HL-60 (cell line): ENCODE measurements at places on chromosomes 2 and 18.

GRCh38 chr18:75247611-75248421 is 37.2 kb downstream of the TSHZ1 start:
- DNase-seq: peak; percentile 15

GRCh38 chr2:51829477-51829876 is 797.5 kb upstream of the NRXN1 start:
- no peak for DNase-seq

DNA sequence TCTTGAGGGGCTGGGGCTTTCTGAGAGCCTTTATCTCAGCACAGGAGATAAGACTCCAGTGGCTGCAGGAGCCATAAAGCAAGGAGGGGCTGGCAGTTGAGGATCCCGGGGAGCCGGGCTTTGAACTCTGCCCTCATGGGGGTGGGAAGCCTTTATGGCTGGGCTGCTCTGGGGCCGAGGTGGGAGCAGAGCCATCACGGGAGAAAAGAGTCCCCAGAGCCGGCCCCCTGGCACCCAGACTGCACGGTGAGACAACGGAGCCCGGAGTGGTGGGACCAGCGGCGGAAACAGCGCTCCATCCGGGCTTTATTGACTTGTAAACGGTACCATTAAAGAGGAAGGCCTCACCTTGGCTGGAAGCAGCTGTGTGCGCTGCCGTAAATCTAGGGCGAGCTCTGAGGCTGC is 162.6 kb downstream of the MYCN start:
- DNase-seq: no peak

GRCh38 chr18:56738184-56738583 is 87.0 kb downstream of the WDR7 start:
- DNase-seq: no peak

- DNase-seq: no peak
Measured at GRCh38 chr2:86142436-86143257, 36.6 kb downstream of the PTCD3 start.

GRCh38 chr18:75635096-75635495 is 207.6 kb upstream of the SMIM21 start:
- no peak for DNase-seq

- no peak for DNase-seq
Measured at GRCh38 chr2:222750533-222750932, 79.1 kb downstream of the MOGAT1 start.

DNA sequence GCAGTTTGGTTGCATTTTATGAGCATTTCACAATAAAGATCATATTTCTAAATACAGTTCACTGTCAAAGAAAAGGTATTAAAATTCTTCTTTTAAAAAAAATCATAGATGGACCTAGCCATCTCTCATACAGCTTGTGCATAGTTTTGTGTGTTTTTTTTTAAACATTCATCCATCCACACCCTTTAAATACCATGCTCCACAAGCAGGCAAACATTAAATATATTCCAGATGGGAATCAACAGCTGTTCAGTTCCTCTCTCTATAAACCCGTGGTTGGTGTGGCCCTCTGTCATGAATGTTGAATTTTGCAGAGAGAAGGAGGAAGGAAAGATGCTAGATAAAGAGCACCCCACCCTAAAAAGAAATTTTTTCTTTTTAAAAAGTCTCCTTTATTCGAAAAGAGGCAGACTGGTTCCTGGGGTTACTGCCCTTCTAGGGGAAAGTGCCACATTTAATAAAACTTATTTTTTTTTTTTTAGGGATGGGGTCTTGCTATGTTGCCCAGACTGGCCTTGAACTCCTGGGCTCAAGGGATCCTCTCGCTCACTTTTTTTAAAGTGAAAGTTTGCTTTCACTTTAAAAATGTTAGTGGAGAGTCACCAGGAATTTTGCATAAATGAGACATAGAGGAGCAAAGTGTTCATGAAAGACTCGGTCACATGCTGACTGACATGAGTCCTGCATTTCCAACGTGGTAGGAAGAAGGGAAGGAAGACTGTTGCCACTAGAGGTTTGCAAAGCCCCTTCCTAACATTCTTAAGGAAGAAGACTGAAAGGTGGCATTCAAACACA is 73.9 kb upstream of the LMAN1 start:
- no peak for DNase-seq

- no peak for DNase-seq
Measured at GRCh38 chr2:168749297-168749696, 53.1 kb upstream of the NOSTRIN start.

DNA sequence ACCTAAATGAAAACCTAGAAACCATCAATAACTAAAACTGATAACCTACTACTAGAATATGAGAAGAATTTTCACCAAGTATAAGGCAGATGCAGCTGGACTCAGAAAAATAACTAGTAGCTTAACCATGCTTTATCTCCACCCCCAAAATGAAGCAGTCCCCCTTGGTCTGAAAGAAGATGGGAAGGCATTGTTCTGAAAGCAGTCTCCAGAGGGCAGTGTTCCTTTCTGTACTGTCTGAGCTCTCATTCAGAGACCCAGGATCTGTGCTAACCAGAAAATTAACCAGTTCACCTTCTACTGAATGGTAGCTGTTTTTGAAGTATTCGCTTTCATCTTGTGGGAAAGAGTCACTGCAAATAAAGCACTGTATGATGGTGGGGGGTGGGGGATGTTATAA is 273.0 kb downstream of the PDE11A start:
- DNase-seq: no peak

GRCh38 chr18:26119246-26119645 is 14.4 kb upstream of the PSMA8 start:
- no peak for DNase-seq

DNA sequence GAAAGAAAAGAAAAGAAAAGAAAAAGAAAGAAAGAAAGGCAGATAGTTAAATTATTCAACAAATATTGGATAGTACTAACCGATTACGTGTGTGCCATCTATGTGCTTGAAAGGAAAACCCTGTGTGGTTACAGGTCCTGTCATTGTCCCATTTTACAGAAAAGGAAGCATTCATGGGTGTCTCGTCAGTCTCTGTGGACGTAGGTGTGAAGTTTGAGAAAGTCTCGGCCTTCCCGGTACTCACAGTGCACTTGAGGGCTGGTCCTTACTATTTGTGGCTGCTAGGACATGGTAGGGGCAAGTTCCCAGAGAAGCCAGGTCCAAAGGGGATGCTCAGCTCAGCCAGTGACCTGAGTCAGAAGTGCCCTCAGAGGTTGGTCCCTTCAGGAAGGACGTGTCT is 19.3 kb downstream of the SH3YL1 start:
- no peak for DNase-seq

DNA sequence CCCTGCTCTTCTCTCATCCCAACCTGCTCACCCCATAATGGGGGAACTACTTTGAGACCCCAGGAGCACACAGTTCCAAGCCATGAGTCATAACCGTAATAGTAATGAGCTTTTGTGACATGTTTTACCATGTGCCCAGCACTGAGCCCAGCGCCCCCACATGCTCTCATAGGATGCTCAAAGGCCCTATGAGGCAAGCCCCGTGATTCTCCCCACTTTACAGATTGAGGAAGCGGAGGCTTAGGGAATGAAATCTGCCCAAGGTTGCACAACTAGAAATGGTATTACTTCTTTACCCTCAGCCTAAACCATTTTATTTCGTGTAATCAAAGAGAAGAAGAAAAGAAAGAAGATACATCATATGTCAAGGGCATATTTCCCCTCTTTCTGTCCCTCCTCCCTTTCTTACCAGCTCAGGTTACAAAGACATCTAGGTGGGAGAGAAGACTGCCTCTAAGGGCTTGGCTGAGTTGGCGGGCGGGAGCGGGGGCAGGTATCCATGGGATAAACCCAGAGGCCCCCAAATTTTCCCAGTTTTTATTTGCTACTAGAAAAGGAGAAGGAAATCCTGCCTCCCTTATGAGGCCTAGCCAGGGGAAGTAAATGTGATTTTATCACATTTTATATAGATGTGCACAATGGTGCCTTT is 24.2 kb downstream of the BCL11A start:
- DNase-seq: peak; percentile 35

GRCh38 chr18:75154259-75154658 is 54.7 kb downstream of the PTGR3 start:
- DNase-seq: no peak

GRCh38 chr2:15580451-15580850 is 11.2 kb upstream of the DDX1 start:
- DNase-seq: no peak

GRCh38 chr2:112095681-112096080 is 40.6 kb downstream of the TMEM87B start:
- DNase-seq: no peak

DNA sequence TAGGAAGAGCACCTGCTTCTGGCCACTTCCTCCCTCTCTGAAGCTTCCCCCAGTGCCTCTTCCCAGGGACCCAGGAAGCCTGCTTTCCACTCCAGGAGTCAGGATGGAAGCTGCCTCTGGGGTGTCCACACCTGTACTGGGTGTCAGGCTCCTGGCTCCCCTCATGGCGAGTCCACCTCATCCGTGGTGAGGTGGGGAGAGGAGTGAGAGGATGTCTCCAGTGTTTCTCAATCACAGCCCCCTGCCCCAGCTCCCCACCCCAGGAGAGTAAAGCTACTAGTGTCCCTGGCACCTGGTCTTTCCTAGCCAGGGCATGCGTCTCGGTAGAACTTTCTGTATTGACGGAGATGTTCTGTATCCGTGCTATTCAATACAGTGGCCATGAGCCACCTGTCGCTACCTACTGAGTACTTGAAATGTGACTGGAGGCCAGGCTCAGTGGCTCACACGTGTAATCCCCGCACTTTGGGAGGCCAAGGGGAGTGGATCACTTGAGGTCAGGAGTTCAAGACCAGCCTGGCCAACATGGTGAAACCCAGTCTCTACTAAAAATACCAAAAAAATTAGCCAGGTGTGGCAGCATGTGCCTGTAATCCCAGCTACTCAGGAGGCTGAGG is 171.2 kb upstream of the HAAO start:
- DNase-seq: no peak

GRCh38 chr2:181937473-181937872 is 45.9 kb downstream of the ITPRID2 start:
- peak; percentile 73 for DNase-seq

- no peak for DNase-seq
Measured at GRCh38 chr2:101464841-101465240, 10.1 kb downstream of the RFX8 start.

DNA sequence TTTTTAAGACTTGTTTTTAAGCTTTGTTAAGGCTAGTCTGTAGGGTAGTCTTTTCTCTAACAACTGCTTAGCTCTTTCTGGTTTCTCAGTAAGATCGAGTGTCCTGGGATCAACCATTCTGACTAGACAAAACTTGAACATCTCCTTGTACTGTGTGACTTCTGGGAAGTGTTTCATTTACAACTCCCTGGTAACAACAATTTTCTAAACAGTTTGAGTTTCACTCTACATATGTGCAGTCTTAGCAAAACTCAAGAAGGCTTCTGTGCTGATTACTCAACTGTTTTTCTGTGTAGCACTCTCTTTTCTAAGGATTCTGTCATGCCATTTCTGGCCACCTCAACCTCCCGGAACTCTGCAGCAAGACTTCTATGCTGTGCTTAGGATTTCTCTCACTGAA is 204.5 kb downstream of the KIAA1328 start:
- DNase-seq: no peak

- DNase-seq: no peak
Measured at GRCh38 chr2:220991972-220992371, 580.1 kb downstream of the EPHA4 start.

GRCh38 chr2:179443180-179443579 is 178.5 kb upstream of the SESTD1 start:
- no peak for DNase-seq

GRCh38 chr2:234628953-234629352 is 132.1 kb upstream of the ARL4C start:
- DNase-seq: no peak

GRCh38 chr18:63025251-63026090 is 294.1 kb downstream of the BCL2 start:
- DNase-seq: peak; percentile 55

DNA sequence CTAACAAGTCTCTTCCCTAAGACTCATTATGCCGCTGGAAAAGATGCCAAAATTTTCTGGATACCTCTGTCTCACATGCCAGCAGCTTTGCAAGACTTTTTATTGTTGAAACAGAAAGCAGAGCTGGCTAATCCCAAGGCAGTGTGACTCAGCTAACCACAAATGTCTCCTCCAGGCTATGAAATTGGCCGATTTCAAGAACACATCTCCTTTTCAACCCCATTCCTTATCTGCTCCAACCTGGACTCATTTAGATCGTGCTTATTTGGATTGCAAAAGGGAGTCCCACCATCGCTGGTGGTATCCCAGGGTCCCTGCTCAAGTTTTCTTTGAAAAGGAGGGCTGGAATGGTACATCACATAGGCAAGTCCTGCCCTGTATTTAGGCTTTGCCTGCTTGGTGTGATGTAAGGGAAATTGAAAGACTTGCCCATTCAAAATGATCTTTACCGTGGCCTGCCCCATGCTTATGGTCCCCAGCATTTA is 26.3 kb downstream of the DHRS9 start:
- no peak for DNase-seq

DNA sequence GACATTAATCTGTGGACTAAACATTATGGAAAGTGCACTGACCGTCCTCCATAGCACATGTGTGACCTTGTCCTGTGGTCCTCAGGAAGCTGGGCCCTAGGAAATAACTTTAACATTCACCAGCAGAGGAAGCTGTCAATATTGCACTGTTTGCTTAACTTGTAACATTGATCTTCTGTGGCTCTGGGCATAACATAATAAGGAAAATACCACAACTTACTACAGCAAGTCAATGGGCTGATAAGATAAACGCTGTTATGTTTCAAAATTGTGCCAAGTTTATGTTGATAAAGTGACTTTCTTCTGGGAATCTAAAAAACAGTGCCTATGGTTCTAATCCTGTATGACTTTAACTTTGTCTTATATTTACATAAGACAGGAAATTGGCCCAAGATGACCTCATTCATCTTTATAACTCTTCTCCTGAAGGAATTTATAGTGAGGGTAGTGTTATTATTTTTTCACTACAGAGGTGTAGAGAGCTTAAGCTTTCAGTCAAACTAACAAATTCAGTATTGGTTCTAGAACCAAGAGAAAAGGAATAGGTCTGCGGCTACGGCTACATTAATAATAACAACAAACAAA is 113.7 kb upstream of the MAP4K3 start:
- DNase-seq: no peak

- DNase-seq: no peak
Measured at GRCh38 chr2:217825469-217826235, 177.1 kb downstream of the TNS1 start.

- DNase-seq: no peak
Measured at GRCh38 chr2:104862058-104862941, 8.4 kb downstream of the POU3F3 start.

DNA sequence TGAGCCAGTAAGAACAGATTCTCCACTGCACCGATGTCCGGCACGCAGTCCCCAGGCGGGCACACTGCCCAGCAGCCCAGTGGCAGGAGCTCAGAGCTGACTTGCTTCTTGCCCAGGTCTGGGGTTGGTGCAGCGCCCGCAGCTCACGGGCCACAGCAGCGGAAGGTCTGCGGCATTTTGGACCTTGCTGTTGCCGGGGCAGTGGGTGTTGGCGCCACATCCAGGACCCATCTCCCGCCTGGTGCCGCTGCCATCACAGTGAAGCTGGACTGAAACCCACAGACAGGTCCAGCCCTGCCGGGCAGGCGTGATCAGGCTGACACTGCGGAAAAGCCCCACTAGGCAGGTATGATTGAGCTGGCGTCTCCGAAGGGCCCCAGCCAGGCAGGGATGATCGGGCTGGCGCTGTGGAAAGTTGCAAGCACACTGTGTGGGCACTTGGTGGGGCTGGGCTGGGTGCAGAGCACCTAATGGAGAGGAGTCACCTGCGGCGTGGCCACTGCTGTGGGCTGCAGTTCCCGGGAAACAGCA is 75.5 kb downstream of the SLC66A2 start:
- DNase-seq: no peak

GRCh38 chr18:8979258-8979988 is 123.1 kb upstream of the NDUFV2 start:
- no peak for DNase-seq

GRCh38 chr2:156215656-156216055 is 116.9 kb downstream of the NR4A2 start:
- no peak for DNase-seq

- DNase-seq: no peak
Measured at GRCh38 chr2:240921311-240921994, 15.3 kb downstream of the CROCC2 start.
